NCI-H1092 (cell line): ENCODE measurements at places on chromosomes 1 and 21.
A peak's percentile ranks its signal among the peaks of the same experiment; 100 is the strongest.

DNA sequence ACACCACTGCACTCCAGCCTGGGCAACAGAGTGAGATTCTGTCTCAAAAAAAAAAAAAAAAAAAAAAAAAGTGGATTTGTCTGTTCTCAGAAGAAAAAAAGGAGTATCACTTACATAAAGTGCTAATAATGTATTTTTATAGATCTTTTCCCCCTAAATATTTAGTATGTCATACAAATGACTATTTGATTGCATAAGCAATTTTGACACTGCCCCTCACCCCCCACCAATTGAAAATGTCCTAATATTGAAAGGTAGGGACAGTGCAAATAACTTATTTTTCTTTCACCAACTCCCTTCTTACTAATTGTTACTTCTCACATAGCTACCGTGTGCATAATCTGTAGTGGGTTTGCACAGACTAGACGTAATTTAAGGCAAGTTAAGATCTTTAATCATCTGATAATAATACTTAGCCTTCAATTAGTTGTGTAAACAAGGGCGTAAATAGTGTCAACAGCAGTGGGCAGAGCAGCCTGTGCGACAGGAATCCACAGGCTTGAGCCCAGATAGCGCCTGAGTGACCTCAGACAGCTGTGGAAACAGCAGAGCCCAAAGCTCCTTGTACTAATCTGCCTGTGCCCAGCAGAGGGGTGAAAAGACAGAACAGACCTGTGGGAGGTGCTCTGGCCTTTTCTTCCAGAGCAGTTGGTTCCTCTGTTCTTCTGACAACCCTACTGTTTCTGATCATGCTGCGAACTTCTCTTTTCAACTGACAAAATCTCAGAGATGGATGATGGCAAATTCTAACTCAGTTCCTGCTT lies 4.5 kb upstream of the IER5 start:
- DNase-seq = peak; percentile 57

GRCh38 chr1:178540646-178541045 lies 27.7 kb downstream of the TEX35 start:
- DNase-seq = no peak

DNA sequence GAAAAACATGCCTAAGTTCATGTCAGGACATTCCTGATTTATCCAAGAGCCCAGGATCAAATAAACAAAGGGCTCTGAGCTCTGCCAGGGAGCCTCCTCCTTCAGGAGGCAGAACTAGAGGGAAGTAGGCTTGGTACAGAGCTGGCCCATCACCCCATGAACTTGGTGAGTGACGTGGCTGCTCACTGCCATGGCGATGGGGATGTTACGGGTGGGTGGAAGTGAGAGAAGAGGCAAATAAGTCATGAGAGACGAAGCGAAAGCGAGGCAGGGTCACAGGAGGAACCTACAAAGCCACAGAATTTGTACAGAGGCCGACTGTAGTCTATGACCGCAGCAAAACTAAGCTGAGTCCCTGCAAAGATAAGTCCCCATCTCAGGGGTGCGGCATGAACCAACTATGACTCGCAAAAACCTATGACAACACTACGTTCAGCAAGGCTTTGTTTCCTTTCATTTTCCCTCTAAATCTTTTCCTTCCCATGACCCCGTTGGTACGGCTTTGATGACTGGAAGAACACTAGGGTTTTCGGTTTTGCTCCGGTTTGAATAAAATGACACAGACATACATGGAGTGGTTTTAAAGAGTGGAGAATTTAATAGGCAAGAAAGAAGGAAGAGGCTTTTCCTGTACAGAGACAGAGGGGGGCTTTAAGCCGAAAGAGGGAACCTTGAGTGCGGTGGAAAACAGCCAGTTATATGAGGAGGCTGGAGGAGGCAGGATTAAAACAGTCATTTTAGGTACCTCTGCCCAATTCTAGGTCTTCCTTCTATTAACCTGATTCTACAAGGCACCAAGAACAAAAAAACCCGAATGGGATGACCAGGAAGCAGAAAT lies 74.1 kb downstream of the CD46 start:
- DNase-seq = no peak

DNA sequence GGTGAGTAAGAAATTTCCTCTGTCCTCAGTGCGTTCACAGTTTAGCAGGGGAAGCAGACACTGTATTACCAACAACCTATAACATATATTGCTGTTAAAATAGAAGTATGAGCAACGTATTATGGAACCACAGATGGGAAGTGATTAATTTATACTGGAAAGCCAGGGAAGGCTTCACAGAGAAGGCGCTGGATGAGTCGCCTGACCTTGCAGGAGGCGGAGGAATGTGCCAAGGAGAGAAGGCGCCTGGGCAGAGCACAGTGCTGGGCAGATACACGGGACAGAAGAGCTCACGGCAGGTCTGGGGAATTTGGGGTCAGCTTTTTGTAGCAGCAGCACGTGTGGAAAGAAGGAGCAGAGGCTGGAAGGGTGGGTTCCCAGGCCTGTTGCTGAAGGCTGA lies 116.3 kb downstream of the DHRS3 start:
- no peak for DNase-seq

- DNase-seq = no peak
These were observed 41.6 kb upstream of the GRHL3 start for GRCh38 chr1:24277420-24278169.

GRCh38 chr1:60657926-60658325 lies 424.4 kb upstream of the NFIA start:
- no peak for DNase-seq

- peak; percentile 2 for DNase-seq
These were observed 688.9 kb downstream of the USP25 start for GRCh38 chr21:16418642-16419041.

DNA sequence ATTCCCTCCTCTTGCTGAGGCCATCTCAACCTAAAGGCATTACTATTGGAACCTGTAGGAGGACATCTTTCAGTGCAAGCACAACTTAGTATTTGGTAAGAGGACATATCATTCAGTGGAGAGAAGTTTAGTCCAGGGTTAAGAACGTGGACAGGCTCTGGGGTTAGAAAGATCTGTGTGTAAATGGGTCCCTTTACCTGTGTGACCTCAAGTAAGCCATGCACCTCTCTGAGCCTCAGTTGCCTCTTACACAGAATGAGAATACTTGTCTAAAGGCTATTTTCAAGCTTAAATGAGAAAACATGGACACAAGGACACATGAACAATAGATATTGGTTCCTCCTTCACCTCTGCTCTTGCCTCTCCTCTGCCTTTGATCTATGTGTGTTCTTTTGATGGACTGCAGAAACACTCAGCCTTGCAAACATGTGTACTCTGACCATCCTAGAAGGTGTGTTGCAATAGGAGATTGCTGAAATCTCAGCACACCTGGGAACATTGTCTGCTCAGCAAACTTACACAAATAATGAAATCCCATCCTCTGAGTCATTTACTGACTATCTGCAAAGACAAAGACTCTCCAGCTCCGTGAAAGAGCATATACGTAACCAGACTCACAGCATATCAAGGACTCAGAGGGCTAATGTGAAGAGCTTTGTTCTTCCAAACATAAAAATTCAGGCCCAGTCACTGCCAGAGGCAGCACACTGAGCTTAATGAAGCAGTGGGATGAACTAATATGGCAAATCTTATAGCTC lies 143.8 kb downstream of the DAB1 start:
- DNase-seq = no peak

DNA sequence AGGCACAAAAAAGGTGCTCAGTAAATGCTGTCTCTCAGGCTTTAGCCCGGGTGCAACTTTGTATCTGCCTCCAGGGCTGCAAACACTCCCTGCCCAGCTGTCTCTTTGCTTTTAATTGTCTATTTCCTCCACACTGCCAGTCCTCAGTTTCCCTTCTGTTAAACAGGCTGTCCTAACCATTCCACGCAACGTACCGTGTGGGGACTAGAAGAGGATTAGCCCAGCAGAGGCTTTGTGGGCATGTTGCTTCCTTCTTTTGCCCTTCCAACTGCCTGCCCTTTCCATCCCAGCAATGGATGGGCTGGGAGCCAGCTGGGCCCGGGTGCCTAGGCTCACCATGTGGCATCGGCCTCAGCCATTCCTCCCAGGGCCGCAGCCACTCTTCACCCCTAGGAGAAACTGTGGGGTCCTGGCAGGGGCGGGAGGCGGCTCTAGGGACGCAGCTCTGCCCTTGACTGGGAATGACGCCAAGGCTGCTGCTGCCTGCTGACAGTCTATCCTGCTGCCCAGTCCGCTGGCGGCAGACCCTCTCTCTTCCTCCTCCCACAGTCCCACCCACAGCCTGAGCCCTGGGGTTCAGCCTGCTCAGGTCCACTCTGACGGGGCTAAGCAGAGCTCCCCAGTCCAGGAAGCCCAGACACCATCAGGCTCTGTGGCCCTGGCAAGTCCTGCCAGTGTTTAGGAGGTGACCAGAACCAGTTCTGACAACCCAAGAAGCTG lies 40.6 kb upstream of the LRP8 start:
- peak; percentile 44 for DNase-seq

DNA sequence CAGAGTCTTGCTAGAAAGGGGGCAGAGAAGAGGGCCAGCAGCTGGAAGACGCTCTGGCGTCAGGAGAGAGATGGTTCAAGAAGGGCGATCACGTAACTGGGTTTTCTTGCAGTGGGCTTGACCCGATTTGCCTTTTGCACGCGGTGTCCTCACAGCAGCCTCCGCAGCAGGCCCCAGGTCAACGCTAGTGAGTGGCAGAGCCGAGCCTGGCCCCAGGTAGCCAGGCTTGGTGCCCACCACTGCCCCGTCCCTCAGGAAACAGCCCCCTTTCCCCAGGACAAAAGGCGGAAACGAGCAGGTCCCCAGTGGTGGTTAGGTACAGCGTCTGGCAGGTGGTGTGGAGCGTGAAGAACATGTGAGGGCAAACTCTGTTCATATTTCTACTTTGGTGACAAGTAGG lies 8.6 kb upstream of the UTS2 start:
- no peak for DNase-seq

DNA sequence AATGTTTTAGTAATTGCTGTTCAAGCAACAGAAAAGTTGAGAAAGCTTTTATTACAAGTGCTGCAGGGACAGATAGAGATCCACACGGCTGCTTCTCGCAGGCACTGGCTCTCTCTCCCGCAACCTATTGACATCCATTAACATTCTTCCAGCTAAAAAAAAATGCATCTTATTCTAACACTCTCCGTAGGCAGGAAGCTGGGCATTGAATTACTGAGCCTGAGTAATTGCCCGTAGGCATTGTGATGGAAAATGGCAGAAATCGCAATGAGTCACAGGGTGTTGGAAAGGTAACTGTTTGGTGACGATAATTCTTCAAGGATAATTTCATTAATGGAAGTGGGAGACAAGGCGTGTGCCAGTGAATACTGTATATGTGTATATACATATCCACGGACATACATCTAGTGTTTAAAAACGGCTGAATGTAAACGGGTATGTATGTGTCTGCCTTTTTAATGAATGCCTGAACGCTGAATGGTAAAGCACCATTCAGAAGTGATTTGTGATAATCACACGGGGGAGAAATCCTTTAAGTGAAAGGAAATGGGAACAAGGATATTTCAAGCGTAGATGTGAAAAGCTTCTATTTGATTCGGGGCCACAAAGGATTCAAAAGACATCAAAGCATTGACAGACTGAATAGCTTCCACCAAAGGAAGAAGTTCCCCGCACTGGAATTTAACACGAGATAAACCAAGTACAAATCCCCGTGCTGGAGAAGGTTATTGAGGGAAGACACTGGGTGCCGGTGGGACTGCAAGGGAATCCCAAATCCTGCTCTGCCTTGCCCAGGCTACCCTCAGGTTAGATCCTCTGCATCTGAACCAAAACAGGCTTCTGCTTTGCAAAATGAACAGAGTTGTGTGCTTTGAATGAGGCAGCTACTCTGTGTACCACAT lies 567.2 kb downstream of the NPHP4 start:
- DNase-seq = no peak

DNA sequence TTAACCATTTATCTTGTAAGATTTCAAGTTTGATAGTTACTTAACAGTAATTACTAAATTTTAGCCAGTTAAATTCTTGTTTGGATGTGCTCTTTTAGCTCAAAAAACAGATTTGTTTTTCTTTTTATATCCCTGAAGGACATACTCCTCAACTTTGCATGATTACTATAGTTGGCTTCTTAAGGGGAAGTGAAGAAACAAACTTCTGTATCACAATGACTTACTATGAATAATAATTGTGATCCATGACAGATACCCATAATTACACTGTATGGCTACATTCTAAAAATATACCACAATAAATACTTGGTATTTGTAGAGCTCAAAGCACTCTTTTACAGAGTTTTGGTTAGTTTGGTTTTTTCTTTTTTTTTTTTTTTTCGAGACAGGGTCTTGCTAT lies 55.8 kb downstream of the IARS2 start:
- no peak for DNase-seq

DNA sequence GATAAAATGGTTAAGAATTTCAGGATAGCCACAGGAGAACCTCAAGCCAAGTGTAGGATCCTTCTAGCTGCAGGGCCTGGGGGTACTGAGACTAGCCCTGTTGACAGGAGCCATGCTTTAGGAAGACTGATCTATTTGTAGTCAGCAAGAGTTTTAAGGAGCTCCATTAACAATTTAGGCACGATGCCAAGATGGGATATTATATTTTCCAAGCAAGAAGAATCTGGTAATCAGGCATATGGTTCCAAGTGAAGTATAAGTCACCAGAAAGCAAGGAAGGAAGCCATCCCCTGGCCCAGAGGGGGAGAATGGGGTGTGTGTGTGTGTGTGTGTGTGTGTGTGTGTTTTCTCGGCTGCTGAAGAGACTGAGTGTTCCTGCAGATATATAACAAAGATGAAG lies 7.0 kb downstream of the IFNAR2 start:
- DNase-seq = no peak

DNA sequence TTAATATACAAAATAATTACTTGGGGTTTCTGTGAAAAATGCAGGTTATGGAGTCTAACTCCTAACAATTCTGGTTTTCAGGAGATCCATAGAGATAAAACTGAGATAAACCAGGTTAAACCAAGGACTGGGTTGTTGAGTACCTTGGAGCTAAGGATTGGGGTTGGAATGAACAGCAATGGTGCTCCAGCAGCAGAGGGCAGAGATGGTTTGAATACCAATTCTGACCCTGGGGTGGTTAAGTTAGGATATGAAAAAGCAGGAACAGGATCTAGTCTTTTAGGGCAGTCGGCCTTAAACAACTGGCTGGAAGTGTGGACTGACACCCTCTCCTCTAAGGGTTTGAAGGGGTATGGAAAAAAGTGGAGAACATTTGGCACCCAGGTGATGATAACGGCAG lies 53.0 kb downstream of the UROD start:
- DNase-seq = no peak

DNA sequence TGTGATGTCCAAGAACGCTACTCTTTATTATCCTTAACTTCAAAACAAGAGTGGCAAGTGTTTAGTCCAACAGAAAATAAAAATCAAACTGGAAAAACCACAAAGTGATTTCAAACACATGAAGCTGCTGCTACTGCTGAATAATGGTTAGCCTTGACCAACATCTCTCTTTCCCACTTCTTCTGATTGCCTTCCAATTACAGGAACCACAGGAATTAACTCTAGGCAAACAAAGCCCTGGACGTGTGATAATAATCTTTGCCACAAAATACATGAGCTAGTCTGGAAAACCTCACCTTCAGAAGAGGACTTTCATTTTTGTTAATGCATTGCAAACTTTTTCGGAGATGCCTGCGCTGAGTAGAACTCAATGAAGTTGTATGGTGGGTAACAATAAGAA lies 48.6 kb upstream of the COL11A1 start:
- DNase-seq = no peak

- peak; percentile 59 for DNase-seq
These were observed 50.8 kb upstream of the CLIC4 start for GRCh38 chr1:24694380-24694843.

GRCh38 chr1:236920286-236920894 lies 83.9 kb downstream of the MT1HL1 start:
- no peak for DNase-seq

GRCh38 chr1:229370601-229371021 lies 27.8 kb upstream of the CCSAP start:
- peak; percentile 92 for DNase-seq

GRCh38 chr1:112337028-112337531 lies 58.9 kb upstream of the CTTNBP2NL start:
- peak; percentile 31 for DNase-seq

GRCh38 chr1:28244549-28245251 lies 8.8 kb downstream of the ATP5IF1 start:
- no peak for DNase-seq
